Activated gamma-delta T cell treated with anti-CD3 and anti-CD28 coated beads, Interleukin-2, amount 50 U/mL, for 16 hours (primary cell): ENCODE measurements at places on chromosomes 2 and 18.
A peak's percentile ranks its signal among the peaks of the same experiment; 100 is the strongest.

GRCh38 chr2:175282300-175282699 is 100.8 kb upstream of the ATP5MC3 start:
- DNase-seq: no peak

DNA sequence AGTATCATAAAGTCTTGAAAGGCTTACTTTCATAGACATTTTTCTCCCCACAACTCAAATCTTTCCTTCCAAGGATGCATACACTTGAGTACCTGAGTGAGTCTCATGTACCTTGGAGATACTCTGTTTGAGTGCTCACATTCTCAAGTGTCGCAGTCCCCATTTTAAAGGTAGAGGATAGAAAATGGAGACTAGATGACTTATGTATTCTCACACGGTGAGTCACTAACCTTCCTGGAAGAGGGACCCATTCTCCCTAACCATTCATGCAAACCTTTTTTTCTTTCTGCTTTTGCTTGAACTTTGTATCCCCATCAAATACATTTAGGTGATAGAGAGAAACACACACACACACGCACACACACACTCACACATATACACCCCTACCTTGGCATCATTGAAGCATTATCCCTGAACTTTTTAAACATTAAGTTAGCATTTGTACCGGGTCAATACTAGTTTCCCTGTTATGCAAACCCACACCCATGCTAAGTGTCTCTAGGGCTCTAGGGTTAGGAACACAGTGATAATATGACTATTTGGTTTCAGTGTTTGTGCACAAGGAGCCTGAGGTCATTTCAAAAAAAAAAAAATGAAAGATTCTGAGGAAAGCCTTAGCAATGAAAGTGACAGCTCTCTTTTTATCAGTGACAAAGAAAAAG is 236.2 kb downstream of the IKZF2 start:
- no peak for DNase-seq

GRCh38 chr2:197704434-197705120 is 592 bp upstream of the MARS2 start:
- DNase-seq: no peak

GRCh38 chr2:178804791-178805190 is 2.4 kb downstream of the TTN start:
- DNase-seq: no peak

GRCh38 chr2:145635706-145636427 is 1115.9 kb upstream of the ZEB2 start:
- DNase-seq: no peak

GRCh38 chr2:95225658-95226057 is 18.3 kb downstream of the ZNF892 start:
- no peak for DNase-seq

- no peak for DNase-seq
Measured at GRCh38 chr2:149004836-149005235, 33.7 kb upstream of the LYPD6B start.

- no peak for DNase-seq
Measured at GRCh38 chr18:22731398-22731797, 201.7 kb upstream of the RBBP8 start.

DNA sequence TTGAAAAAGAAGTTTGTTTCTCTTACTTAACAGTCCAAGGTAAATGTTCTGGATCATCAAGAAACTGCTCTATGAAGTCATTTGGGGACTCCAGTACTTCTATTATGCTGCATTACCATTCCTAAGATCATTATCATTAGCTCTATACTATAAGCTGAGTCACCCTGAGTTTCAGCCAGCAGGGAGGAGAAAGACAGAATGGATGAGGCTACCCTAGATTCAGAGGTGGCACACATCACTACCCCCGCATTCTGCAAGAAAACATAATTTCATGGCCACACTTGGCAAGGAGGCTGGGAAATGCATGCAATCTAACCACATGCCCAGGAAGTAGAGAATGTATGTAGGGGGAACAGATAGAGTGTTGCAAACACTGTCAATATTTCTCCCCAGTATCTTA is 16.6 kb upstream of the LNPK start:
- DNase-seq: no peak

DNA sequence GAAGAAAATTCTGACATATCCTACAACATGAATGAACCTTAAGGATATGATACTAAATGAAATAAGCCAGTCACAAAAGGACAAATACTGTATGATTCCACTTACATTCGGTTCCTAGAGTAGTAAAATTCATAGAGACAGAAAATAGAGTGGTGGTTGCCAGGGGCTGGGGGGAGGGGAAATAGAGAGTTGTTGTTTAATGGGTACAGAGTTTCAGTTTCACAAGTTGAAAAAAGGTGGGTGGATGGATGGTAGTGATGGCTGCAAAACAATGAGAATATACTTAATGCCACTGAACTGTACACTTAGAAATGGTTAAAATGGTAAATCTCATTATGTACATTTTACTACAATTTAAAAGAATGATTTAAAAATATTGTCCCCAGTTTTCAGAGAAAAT is 53.3 kb upstream of the NFU1 start:
- no peak for DNase-seq

DNA sequence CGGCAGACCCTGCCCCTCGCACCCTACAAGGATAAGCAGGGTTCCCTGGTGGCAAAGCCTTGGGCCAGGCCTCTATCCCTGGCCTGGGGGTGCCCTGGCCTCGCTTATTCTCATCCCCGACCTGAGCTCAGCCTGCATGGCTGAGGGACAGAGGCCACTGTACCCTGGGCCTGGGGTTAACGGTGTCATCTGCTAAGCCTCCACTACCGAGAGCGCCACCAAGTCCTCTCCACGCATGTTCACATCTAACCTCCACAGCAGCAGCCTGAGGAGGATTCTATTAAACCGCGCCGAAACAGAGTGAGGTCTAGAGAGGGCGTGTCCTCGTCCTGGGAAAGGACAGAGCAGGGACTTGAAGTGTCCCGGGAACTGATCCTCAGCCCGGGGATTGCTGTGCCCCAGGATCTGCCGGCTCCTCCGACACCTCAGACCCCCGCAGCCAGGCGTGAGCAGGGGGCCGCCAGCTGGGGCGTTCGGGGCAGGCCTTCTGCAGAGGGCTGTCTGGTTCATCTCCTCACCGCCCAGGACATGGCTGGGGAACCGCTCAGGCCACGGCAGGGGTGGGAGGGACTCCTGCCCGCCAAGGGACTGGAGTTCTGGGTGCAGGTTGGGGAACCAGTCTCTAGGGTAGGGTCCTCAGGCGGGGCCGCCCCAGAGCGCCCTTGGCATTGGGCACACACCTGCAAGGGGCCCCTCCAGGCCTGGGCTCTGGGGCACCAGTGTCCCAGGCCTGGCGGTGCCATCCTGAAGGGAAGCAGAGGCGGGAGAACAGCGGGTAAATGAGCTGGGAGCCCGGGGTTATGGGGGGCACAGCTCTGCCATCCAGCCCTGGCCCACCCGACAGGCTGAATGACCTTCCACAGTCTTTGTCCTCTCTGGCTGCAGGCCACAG is 68.0 kb upstream of the SMAD7 start:
- no peak for DNase-seq

GRCh38 chr18:28594034-28594433 is 417.1 kb upstream of the CDH2 start:
- no peak for DNase-seq

GRCh38 chr18:35581898-35582641 is 530 bp downstream of the GALNT1 start:
- no peak for DNase-seq

DNA sequence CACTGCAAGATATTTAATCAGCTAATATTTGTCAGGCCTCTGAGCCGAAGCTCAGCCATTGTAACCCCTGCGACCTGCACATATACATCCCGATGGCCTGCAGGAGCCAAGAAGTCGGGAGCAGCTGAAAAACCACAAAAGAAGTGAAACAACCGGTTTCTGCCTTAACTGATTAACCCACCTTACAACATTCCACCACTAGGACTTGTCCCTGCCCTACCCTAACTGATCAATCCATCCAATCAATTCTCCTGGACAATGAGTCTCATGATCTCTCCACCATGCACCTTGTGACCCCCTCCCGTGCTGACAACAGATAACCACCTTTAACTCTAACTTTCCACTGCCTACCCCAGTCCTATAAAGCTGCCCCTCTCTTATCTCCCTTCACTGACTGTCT is 945.4 kb upstream of the GYPC start:
- no peak for DNase-seq

GRCh38 chr18:45006934-45007333 is 326.2 kb downstream of the SETBP1 start:
- no peak for DNase-seq

GRCh38 chr2:207330912-207331311 is 165.2 kb upstream of the KLF7 start:
- DNase-seq: peak; percentile 9

DNA sequence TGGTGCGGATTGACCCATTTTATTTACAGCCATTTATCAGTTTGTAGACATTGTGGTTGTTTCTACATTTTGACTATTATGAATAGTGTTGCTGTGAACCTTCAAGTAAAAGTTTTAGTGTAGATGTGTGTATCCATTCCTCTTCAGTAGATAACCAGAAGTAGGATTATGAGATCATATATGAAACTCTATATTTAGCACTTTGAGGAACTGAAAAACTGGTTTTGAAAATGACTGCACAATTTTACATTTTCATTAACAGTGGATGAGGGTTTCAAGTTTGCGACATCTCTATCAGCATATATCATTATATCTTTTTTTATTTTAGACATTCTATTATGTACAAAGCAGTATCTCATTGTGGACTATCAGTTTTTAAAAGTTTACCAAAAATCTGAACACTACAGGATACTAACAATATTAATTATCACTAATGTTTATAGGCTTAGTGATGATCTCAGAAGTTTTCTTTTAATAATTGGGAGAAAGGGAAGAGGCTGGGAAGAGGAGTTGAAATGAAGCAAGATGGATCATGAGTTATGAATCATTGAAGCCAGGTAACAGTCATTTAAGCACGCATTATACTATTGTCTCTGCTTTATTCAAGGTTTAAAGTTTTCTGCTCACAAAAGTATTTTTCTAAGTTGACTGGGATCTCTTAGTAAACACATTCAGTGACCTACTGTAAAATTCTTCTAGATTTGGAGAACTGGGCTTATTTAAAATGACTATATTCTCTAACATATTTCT is 329.0 kb upstream of the LRATD1 start:
- no peak for DNase-seq

GRCh38 chr2:88147145-88147544 is 19.3 kb upstream of the FABP1 start:
- DNase-seq: no peak

DNA sequence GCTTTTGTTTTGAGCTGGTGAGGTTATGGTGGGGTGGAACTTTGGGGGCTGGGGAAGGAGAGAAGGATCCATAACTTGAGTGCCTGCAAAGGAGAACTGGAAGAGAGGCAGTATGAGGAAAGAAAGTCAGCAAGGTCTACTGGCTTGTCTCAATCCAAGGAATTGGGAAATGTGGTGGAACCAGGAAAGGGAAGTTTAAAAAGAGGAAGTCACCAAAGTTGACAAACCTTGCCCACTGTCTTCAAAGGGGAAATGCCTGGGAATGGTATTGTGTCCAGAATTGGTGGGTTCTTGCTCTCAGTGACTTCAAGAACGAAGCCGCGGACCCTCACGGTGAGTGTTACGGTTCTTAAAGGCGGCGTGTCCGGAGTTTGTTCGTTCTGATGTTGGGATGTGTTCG is 304.1 kb upstream of the FAM98A start:
- DNase-seq: no peak

DNA sequence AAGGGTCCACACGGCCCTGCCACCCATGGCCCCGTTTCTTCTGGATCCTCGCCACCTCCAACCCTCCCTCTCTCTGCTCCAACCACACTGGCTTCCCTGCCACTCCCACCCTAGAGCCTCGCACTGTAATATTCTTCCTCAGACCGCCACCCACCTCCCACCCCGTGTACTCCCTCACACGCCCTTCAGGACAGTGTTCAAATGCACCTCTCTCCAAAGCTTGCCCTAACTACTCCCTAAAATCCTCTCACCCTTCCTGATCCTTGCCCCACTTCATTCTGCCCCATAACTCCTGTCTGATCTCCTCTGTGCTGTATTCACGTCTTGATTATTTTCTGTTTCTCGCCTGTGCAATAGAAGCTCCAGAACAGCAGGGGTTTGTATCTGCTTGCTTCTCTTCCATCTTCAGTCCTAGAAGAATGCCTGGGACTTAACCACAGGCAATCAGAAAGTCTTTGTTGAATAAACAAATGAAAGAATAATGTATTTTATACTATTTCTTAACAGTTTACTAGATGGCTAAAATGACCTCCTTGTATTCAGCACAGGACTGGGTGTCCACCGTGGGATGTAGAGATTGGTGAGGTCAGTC is 25.5 kb downstream of the EPB41L3 start:
- DNase-seq: no peak

DNA sequence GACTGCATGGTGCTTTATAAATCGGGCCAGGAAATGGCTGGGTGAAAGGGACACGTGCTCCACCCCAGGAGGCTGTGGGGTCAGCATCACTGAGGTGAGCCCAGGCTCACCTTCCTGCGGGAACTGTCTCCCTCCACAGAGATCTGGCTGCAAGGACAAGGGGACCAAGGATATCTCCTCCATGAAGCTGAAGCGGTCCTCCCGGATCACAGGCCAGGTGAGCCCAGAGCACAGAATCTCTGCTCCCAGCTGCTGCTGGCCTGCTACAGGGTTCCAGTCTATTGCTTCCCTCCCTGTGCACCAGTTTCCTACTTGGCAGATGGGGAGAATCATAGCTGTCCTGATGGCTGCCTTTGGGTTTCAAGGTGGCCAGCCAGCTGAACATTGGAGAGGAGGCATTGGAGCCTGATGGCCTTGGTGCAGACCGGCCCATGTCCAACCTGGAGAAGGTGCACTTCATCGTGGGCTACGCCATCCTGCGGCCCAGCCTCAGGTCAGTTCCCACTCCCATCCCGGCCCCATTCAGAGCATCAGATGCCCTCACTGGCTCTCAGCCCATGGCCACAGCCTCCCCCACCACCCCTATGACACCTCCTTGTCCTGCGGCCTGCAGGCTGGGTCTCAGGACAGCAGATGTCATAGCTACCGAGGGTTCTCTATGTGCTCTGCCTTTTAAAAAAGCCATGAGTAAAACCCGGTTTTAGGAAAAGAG is 33.7 kb upstream of the GPR17 start:
- DNase-seq: no peak

GRCh38 chr2:159224061-159224813 is 62.3 kb downstream of the WDSUB1 start:
- no peak for DNase-seq

GRCh38 chr2:160467086-160467485 is 26.5 kb downstream of the RBMS1 start:
- DNase-seq: no peak

- DNase-seq: no peak
Measured at GRCh38 chr2:35864141-35864540, 491.4 kb upstream of the CRIM1 start.

DNA sequence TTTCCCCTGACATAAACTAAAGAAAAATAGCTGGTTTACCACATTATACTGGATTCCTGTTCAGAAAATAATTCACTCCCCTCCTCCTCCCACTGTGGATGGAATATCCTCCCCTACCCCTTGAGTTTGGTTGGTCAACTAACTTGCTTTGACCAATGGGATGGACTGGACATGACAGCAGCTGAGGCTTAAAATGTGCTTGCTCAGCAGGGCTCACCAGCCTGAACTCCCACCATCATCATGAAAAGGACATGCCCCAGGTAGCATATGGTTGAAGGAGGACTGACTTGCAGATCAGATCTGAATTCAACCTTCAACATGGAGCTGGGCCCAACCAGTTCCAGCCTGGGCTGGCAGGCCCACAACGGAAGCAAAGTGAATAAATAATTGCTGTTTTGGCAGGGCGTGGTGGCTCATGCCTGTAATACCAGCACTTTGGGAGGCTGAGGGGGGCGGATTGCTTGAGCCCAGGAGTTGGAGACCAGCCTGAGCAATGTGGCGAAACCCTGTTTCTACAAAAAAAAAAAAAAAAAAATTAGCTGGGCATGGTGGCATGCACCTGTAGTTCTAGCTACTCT is 284.4 kb downstream of the AFF3 start:
- no peak for DNase-seq
